Transverse colon (tissue), 4 donors: ENCODE measurements at places on chromosomes 4 and X.

DNA sequence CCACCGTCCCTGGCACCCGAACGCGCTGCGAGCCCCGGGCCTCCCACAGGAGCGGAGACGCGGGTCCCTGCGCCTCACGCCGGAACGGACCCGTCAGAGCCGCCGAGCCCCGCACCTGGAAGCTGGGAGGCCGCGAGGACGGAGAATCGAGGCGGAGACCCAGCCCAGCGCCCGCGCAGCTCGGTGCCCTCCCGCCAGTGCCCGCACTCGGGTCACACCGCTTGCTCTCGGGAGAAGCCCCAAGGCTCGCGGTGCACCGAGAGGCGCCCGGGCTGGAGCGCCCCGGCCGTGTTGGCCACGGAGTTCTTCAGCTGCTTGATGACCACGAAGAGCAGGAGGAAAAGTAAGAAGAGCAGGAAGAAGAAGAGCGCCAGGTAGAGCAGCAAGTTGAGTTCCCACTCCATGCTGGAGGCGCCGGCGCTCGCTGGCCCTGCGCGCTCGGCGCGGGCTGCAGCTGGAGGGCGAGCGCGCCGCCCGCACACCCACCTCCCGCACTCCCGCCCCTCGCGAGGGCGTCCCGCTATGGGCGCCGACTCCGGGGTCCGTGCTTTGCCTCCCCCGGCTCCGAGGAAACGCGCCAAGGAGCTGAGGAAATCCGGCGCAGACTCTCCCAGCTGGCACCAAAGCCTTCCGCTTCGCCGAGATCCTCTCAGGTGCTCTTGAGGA is at the start of gene SMIM43:
Gene SMIM43 (minus strand): TSS at position 463 of the 666 bp plus-strand sequence. CDS start 59 bp downstream, at position 404.
- DNase-seq, result no peak

DNA sequence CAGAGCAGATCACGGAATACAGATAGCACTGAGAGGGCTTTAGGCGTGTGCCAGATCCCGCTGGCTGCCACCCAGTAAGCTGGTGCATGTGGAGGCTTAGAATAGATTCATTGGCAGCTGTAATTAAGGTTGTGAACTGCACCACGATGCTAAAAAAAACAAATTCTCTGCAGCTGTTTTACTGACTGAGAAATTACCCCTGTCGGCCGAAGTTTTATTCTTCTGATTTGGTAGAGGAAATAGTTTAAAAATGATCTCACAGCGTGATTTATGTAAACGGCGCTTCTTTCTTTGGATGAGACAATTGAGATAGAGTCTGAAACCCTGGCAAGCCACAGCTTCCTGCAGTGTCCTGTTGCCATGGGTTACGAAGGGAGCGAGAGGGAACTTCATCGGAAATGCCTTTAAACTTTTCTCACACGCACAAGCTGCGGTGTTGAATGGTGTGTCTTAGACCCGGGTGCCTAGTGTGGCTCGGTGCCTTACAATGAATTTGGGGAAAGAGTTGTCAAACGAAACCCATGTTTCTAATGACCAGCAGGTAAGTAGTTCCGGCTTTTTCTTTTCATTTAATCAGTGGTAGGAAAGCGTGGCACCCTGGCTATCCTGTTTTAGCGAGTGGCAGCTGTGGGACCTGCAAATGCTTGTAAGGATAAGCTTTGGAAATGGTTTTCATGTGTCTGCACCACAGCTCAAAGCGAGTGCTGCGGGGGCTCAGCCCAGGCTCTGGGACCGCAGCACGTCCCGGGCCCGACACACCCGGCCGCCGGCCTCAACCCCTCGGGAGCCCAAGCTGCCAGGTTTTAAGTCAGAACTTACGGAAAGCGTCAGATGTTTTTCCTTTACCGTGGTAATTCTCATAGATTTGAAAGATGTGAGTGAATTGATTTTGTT is 71.7 kb upstream of the HGFAC start:
- DNase-seq, result no peak

- DNase-seq, result no peak
Observed at GRCh38 chr4:10925996-10926395, 241.4 kb upstream of the CLNK start.

GRCh38 chrX:94455782-94456181 is 781.8 kb downstream of the FAM133A start:
- no peak for DNase-seq

GRCh38 chr4:100356172-100356571 is 161.7 kb downstream of the EMCN start:
- no peak for DNase-seq

DNA sequence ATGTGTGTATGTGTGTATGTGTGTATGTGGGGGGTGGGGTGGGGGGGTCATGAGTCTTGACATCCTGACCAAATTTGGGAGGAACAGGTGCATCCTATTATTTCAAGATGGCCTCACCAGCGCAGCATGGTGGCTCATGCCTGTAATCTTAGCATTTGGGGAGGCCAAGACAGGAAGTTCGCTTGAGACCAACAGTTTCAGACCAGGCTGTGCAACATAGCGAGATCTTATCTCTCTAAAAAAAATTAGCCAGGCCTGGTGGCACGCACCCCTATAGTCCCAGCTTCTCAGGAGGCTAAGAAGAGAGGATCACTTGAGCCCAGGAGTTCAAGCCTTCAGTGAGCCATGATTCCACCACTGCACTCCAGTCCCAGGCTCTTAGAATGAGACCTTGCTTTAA is 47.0 kb upstream of the DHRSX start:
- no peak for DNase-seq

DNA sequence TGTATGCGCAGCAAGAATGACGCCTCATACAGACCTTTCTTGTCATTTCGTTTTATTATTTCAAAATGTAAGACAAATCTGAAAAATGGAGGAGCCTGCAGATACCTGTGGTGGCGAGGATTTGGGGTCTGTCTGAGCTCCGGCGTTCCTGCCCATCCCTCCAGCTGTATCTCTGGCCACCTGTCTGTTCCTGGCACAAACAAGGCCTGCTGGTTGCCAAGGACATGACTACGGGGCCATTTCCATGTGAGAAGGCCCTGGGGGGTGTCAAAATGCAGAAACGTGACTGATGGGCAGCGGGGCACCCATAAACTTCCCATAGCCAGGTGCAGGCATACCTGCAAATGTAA is 591 bp upstream of the TSPAN7 start:
- no peak for DNase-seq

- DNase-seq, result no peak
Observed at GRCh38 chrX:39630344-39630743, 467.4 kb downstream of the BCOR start.

DNA sequence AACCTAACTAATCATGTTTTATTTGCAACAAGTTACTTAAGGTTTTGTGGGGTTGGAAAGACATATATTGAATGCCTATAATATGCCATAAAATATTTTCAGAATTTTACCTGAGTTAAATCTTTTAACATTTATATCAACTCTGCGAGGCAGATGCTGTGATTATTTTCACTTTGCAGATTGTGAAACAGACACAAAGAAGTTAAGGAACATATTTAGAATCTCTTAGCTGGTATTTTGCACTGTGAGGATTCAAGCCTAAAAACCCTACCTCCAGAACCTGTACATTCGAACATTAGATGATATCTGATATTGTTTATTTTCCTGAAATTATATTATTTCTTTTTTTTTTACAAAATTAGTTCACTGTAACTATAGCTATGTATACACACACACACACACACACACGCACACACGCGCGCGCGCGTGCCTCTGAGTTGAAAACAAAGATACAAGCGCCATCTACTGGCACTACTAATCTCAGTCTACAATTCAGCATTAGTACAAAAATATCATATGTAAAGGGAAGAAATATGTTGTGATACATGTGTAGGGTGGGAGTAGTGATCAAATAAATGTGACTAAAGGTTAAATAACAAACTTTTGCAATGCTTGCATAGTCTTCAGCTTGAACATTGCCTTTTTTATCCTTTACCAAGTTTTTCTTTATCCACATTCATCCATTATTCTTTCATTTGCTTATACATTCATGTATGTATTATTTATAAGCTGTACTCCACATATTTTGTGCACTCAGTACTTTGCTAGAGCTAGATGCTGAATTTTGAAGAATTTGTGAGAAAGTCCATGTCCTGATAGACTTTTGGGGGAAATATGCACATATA is 61.5 kb downstream of the ANXA10 start:
- DNase-seq, result peak; percentile 77

DNA sequence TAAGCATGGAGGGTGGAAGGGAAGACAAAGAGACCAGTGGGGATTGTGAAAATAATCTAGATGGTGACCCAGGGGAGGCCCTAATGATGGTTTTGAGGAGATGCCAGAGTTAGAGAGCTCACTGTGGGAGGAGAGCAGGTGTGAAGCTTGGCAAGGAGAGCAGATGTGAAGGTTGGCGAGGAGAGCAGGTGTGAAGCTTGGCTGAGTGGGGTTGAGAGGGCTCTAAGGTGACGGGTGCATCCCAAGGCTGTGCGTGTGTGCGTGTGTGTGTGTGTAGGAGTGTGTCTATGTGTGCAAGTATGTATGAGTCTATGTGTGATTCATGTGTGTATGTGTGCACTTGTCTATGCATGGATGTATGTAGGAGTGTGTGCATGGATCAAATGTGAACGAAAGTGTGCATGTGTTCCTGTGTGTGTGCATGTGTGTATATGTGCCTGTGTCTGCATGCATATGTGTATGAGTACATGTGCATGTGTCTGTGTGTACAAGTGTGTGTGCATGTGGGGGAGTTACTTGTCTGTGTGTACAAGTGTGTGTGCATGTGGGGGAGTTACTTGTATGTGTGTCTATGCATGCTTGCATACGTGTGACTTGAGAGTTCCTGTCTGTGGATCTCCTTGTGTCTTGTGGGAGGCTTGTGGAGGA is 72.0 kb downstream of the EVC start:
- DNase-seq, result no peak

DNA sequence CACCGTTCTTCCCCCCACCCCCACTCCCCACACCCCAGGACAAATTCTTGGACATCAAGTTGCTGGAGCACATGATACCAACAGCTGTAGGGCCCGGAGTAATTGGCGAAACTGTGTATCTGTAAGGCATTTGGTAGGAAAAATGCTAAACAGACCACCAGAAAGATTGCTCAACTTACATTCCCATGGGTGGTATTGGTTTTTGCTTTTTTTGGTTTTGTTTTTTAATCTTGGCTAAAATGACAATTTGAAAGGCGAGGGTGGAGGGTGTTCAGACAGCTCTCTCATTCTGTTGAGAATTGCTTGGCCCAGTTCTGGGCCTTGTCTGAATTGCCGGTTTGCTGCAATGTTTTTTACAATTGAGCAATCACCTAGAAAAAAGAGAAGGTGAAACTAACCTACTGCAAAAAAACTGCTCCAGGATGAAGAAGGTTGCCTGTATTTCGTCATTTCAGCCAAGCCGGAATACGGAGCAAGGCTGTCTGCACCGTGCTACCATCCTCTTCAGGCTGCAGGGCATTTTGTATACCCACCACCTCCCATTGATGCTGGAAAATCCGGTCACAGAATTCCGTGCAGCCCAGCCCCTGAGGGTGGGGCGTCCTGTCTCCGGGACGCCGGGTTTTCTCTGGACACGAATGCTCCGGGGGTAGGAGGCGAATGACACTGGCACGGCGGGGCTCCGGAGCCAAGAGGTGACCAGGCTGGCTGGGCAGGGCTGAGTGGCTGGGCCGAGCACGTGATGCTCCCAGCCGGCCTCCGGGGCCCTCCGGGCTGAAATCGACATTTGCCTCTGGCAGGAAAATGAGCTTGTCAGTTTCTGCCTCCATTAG is at the start of gene CLCN4:
Gene CLCN4 (plus strand): TSS at position 777 of the 833 bp plus-strand sequence. CDS start 28,058 bp downstream, outside the sequence.
- DNase-seq, result peak; percentile 52

GRCh38 chrX:153366119-153366518 is 32.2 kb downstream of the ZNF275 start:
- DNase-seq, result no peak

DNA sequence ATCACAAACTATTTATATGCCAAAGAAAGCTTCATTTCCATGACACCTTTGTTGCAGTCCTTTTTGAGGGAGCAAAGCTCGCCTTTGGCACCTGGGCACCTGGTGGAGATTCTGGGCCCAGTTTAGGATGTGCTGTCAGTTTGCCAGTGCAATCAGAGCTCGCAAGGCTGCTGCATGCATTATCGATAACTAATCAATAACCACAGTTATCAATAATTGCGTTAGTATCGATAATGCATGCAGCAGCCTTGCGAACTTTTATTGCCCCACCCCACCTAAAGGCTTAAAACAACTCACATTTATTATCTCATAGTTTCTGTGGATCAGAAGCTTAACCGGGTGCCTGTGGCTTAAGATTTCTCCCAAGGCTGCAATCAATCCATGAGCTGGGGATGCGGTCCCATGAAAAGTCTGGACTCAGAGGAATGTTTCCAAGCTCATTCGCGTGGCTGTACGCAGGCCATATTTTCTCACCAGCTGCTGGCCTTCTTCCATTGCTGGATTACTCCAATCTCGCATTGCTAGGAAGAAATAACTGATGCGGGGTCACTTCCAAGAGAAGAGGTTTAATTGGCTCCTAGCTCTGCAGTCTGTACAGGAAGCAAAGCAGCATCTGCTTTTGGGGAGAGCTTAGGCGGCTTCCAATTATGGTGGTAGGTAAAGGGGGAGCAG is 6.2 kb upstream of the AFAP1 start:
- DNase-seq, result no peak

DNA sequence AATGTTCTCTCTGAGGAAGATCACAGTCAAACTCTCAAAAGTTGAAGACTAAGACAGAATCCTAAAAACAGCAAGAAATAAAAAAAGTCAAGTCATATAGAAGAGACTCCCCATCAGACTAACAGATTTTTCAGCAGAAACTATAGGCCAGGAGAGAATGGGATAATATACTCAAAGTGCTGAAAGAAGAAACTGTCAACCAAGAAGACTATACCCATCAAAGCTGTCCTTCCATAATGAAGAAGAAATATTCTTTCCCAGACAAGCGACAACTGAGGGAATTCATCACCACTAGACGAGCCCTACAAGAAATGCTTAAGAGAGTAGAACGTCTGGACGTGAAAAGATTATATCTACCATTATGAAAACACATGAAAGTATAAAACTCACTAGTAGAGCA is 22.0 kb downstream of the TLR6 start:
- DNase-seq, result no peak

GRCh38 chrX:11040996-11041395 is 70.1 kb upstream of the HCCS start:
- no peak for DNase-seq
